ENCODE measurements at places on chromosomes 11 and 22. TPM values are rescaled to one million over a fixed set of nuclear protein-coding genes. Genes with fewer than 3 reads are reported as not detected.

The CNTF gene
- 2.3 TPM for total RNA-seq

The OR51B2 gene
- total RNA-seq = not detected

The KCNA4 gene
- total RNA-seq = not detected

DNA sequence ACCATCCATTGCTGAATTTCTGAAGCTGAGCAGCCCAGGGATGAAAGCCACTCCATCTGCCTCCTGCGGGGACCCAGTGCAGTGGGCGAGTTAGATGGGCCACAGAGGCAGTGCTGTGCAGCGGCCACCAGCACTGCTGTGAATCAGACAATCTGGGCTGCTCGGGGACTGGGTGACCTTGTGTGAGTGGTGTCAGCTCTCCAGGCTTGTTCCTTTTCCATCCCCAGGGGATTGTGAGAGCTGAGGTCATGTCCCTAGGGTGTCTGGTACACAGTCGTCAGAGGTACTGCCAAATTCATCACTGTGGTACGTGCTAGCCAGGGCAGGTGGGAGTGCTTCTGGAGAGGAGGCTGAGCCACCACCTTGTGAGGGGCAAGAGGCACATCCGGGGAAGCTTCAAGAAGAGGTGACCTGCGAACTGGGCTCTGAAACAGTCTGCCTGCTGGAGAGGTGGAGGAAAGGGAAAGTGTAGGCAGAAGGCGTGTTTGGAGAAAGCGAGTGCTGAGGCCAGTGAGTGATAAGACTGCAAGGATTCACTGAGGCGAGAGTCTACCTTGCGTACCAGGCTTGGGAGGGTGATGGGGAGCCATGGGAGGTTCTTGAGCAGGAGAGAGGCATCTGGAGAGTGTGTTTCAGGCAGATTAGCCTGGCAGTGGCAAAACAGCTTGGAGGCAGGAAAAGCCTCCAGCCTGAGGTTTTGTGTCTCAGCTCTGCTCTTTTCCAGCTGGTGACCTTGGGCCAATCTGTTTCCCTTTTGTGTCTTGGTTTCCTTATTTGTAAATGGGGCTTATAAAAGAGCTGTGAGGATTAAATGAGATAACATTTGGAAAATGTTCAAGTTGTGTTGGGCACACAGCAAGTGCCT lies 22.7 kb downstream of the CACNA1I start:
- H3K36me3 ChIP-seq = no peaks in the 10 kb centered on the region
- DNase-seq = no peak
- no peak overlapping the region for H3K4me3 ChIP-seq
- no peak overlapping the region for H3K27ac ChIP-seq
- peaks cover 24% of the 10 kb centered on the region for H3K27me3 ChIP-seq

- H3K27me3 ChIP-seq = no peaks in the 10 kb centered on the region
- no peaks in the 10 kb centered on the region for H3K4me1 ChIP-seq
- H3K36me3 ChIP-seq = no peaks in the 10 kb centered on the region
- no peak overlapping the region for H3K27ac ChIP-seq
- no peak for DNase-seq
These were observed 1390.7 kb downstream of the FAM181B start for GRCh38 chr11:81342966-81343365.

- no peak overlapping the region for H3K27ac ChIP-seq
- DNase-seq = no peak
- H3K27me3 ChIP-seq = no peaks in the 10 kb centered on the region
- H3K36me3 ChIP-seq = peaks cover 75% of the 10 kb centered on the region
- H3K4me3 ChIP-seq = no peak overlapping the region
- peaks cover 6% of the 10 kb centered on the region for H3K4me1 ChIP-seq
These were observed 21.5 kb downstream of the ASCC2 start for GRCh38 chr22:29816539-29816938.

DNA sequence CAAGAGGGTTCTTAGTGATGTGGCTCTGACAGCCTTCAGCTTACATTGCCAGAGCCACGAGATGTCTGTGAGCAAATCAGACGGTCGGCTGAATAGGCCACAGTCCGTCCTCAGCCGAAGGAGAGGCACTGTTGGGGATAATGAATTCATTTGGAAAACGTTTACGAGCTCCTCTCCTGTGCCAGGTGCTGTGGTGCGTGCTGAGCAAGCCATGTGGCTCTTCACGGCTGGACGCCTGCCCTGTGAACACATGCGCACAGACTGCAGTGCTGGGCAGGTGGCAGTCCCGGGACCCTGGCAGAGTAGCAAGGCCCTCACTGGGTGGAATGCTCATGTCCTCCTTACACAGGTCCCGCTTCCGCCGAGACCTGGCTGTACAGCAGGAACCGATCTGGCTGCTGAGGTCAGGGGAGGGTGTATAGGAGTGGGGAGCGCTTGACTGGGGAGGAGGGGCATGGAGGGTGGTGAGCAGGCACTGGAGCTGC lies 6.8 kb downstream of the TBC1D22A start:
- no peaks in the 10 kb centered on the region for H3K27me3 ChIP-seq
- DNase-seq = no peak
- peaks cover 33% of the 10 kb centered on the region for H3K36me3 ChIP-seq
- peaks cover 65% of the 10 kb centered on the region for H3K4me1 ChIP-seq
- H3K4me3 ChIP-seq = no peak overlapping the region
- peak overlapping the region; percentile 21 for H3K27ac ChIP-seq

DNA sequence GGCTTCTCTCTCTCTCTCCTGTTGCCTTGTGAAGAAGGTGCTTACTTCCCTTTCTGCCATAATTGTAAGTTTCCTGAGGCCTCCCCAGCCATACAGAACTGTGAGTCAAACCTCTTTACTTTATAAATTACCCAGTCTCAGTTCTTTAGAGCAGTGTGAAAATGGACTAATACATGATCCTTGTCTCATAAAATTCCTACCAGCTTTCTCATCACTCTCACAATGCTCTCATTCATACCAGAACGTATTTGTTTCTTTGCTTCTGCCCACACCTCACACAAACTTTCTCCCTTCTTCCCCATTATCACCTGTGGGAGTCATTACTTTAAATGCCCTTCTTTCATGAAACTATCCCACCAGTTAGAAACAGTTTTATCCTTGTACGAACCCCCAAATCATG lies 62.7 kb upstream of the ARHGAP42 start:
- no peak overlapping the region for H3K4me3 ChIP-seq
- DNase-seq = no peak
- no peaks in the 10 kb centered on the region for H3K36me3 ChIP-seq
- no peaks in the 10 kb centered on the region for H3K4me1 ChIP-seq
- H3K27me3 ChIP-seq = no peaks in the 10 kb centered on the region

- H3K4me1 ChIP-seq = peaks cover 10% of the 10 kb centered on the region
- no peaks in the 10 kb centered on the region for H3K36me3 ChIP-seq
- H3K27me3 ChIP-seq = no peaks in the 10 kb centered on the region
- H3K27ac ChIP-seq = no peak overlapping the region
These were observed 767.3 kb downstream of the FAM181B start for GRCh38 chr11:81966340-81966739.

GRCh38 chr22:38505541-38506117 lies 482 bp downstream of the DDX17 start:
- peak; percentile 62 for DNase-seq
- H3K27ac ChIP-seq = peak overlapping the region; percentile 98
- H3K27me3 ChIP-seq = no peaks in the 10 kb centered on the region
- H3K36me3 ChIP-seq = peaks cover 56% of the 10 kb centered on the region

- H3K27me3 ChIP-seq = no peaks in the 10 kb centered on the region
- peak overlapping the region; percentile 99 for H3K4me3 ChIP-seq
- H3K36me3 ChIP-seq = peaks cover 70% of the 10 kb centered on the region
These were observed 1.1 kb downstream of the TAF1D start for GRCh38 chr11:93740031-93740729.

DNA sequence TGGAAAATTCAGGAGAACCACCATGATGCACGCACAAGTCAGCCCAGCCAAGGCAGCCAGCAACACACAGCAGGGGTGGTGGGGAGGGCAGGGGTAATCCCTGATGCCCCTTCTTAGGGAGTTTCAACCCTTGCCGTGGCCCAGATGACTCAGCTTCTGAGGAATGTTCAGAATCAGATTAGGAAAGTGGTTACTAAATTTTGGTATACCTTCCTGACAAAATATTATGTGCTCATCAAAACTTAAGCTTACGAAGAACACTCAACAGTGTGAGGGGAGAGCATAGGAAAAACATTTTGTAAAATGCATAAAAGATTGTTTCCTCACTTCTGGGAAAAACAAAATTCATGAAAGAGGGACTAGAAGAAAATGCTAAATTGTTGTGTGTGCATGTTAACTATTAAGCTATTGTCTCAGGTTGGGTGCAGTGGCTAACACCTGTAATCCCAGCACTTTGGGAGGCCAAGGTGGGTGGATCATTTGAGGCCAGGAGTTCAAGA lies 32.1 kb downstream of the SERPIND1 start:
- H3K36me3 ChIP-seq = peaks cover 60% of the 10 kb centered on the region
- no peak overlapping the region for H3K27ac ChIP-seq
- DNase-seq = no peak

All from activated CD4-positive, alpha-beta memory T cell treated with anti-CD3 and anti-CD28 coated beads, Interleukin-2, amount 10 ng/mL, durations not matched to agents 7 days and 5 days (primary cell).